ENCODE measurements at places on chromosomes 16 and 17.

- no peak for DNase-seq
These were observed 93.4 kb downstream of the MSI2 start for GRCh38 chr17:57349541-57350247.

DNA sequence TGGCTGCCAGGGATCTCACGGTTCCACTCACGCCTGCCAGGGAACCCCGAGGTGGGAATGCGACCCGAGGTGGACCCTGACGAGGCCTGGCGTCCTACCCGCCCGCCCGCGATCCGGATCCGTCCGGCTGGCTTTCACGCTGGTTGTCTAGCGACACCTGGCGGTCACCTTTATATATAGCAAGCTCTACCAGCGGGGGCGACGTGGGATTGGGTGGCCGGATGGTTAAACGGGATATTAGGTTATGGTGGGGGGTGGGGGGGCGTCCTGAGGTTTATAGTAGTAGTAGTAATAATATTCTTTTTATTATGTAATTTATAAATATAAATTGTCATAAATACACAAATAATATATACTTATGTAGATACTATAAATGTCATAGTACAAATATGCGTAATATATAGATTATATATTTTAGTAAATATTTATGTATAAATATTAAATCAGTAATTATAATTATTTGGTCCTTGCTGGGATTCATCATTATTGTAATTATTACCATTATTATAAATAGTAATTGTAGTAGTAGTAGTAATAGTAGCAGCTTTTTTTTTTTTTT is 136.9 kb downstream of the KCNJ12 start:
- DNase-seq = peak; percentile 73

GRCh38 chr17:28774206-28774605 is 30.4 kb downstream of the TRAF4 start:
- DNase-seq = no peak

DNA sequence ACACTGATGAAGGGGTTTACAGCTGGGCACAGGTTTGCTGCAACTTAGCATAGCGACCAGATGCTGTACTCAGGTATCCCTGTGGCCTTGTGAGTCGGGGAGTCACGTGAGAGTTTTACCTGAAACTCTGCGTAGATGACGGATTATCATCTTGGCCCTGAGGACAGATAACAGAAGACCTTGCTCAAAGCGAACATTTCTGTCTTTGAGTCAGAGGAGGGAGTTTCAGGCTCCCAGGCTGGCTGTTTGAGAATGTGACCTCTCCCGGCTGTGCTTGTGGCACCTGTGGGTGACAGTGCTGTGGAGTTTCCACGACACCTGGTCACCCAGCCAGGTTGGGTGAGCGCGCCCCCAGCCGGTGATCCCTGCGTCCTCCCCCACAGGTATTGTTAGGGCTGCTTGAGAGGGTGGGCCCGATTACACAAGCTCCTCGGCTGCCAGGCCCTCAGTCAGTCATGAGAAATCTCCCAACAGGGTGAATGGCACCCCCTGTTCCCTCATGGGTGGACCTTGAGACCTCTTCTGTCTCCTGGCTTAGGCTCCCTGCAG is 44.4 kb upstream of the CRISPLD2 start:
- DNase-seq = no peak

GRCh38 chr16:3881499-3881990 is 1.0 kb upstream of the CREBBP start:
- no peak for DNase-seq

DNA sequence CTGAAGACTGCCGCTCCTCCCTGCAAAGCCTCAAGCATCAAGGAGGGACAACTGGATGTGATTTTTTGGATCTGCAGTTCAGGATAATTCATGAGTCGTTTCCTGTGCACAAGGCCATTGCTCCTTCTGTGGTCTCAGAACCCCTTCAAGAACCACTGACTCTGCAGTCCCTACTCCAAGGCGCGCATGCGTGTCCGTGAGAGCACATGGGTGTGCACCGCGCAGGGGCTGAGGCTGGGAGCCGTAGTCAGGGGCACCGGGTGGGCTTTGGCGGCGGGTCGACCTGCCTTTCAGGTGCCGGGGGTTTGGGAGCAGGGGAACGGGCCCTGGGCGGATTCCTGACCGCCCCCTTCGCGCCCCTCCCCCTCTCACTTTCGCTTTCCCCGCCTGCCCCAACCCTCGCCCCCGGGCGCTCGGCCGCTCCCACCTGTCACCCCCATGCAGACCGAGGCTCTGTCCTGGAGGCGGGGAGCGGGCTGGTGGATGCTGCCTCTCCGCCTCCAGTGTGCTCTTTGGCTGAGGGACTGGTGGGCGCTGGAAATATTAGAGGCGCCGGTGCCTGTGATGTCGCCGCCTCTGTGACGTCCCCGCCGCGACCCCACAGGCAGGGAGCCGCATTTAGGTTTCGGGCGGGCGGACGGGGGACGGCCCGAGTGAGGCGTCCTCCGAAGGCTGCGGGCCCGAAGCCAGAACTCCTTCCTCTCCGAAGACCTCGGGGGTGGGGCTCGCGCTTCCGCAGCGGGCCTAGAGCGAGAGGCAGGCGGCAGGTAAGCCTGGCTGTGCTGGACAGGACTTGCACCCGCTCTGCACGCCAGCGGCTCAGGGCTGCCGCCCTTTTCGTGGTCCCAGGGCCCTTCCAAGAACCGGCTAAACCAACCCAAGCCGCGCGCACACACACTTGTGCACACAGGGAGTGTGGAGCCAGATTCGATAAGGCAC is at the start of gene SPATA32:
Gene SPATA32, minus strand, starts transcription at position 518 of the 939 bp plus-strand sequence. Its CDS starts 78 bp downstream, at position 440.
- DNase-seq = peak; percentile 21

DNA sequence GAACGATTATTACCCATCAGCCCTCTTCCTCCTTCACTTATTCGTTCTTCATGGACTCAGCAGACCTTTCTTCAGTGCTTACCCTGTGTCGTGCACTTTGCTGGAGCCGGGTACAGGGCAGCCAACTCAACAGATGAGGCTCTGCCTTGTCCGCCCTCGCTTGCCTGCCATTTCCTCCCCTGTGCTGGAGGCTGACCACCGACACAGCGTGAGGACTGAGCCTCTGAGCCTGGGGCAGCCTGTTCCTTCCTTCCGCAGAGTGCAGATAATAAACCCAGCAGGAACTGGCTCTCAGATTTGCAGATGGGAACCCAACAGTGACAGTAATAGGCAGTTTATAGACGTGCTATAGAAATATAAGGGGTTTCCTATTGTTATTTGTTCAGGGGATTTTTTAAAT is 7.0 kb upstream of the SLC39A11 start:
- no peak for DNase-seq

DNA sequence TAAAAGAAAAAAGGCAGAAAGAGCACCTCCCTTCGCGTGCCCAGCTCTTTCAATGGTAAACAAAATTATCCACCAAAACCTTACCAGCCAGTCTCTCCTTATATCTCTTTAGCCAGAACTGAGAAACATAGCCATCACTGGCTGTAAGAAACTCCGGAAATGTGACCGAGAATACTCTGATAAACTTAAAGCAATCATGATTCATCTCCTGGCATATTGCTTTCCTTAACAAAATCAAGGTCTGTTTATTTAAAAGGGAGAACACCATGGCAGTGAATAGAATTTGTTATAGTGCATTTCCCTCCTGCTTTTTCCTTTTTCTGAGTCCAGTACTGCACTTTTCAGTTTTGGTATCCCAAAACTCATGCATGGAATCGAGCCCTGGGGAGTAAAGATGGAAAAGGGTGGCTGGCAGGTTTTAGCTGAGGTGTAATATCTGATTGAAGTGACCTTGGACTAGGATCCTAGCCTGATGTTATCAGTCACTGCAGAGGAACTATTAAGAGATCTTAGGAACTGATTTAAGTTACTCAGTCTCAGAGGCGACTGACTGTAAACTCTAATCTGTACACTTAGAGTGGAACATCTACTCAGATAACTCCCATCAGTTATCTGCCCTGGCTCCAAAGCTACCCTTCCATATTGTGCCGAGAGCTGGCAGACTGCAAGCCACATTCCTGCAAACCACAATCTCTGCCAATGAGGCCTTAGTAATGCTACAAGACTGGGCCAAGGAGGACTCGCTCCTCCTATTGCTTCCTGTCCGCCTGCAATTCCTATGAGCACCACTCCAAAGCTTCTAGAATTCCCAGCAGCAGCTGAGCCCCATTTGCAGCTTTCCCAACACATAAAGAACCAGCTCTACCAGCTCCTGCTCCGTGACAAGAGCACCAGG is 7.4 kb upstream of the COX10 start:
- no peak for DNase-seq

GRCh38 chr16:23597003-23597756 is 1.1 kb upstream of the NDUFAB1 start:
- peak; percentile 22 for DNase-seq

GRCh38 chr17:62093188-62094155 is 28.4 kb upstream of the MED13 start:
- peak; percentile 48 for DNase-seq

DNA sequence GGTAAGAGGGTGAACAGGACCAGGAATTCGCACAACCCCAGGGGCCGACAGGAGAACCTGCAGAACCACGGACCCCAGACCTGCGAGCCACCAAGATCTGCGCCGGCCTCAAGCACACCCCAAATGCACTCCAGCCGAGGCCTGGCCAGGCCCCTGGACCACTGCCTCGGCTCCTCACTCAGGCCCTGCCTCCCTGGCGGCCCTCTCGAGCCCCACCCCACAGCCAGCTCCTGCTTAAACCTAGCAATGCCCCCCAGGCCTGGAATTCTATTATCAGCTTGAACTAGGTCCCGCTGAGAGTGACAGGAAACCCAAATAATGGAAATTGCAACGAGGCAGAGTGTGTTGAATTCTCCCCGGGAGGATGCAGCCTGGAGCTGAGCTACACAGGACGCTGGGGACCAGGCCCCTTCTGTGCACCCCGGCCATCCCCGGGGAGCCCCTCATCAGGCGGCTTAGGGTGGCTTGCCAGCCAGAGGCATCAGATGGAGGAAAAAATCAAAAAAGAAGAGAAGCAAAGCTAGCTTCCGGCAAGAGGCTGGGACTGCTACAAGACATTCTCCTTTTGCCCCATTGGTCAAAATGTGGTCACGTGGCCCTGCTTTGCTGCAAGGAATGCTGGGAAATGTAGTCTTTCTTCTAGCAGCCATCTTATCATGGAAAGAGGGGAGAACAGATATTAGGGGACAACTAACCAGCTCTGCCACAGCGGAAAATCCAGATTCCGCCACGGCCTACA is 2.4 kb upstream of the ENPP7 start:
- DNase-seq = peak; percentile 84

DNA sequence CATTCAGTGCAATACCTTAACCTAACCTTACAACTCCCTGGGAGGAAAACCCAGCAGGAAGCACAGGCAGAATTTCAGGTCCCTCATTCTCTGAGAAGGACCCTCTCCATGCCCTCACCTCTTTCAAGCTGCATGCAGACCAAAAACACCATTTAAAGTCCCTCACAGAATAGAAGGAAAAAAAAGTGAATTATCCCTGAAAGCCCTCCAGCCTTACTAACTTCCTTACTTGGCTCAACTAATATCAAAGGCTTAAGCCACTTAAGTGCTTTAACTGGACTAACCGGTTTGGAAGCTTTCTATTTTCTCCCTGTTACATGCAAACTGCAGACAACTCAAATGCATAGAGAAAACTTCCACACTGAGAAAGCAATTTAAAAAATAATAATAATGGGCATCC is 60.5 kb downstream of the ADAMTS18 start:
- DNase-seq = no peak

DNA sequence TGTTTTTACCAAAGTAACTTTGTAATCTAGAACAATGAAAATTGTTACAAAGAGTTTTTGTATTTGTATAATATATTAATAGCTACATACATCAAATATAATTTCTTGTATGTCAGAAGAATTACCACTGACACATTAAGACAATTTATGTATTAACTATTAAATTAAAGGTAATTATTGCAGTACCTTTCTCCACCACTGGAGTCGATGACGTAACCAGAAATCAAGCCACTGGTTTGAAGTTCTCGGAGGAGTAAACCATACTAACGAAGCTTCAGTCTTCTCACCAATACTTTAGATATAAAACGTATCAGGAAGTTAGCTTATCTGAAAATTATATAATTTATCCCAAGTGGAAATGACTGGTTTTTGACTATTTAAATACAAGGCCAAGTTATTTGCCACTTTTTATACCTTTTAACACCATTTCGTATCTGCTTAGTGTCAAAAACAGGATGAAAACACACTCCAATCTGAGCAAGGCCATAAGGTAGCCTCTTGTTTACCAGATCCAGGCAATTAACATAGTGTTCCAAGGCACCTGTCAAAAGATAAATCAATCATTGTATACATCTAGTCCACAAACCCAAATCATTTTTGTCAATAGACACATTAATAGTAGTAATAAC is 4.3 kb downstream of the POLG2 start:
- peak; percentile 47 for DNase-seq

DNA sequence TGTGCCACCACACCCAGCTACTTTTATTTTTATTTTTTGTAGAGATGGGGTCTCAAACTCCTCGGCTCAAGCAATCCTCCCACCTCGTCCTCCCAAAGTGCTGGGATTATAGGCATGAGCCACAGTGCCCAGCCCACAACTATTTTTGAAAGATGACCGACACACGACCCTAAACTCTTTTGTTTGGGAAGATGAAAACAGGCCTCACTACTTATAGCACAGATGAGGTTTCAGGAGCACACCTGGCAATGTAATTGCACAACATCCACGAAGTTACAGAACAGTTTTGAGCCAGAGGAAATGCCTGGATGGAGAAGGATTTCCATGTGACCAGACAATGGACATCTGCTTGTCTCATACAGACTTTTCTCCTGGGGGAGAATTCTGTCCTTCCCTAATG is 43.4 kb upstream of the PRSS54 start:
- no peak for DNase-seq

GRCh38 chr17:59627770-59628171 is 8.1 kb downstream of the CLTC start:
- DNase-seq = peak; percentile 73

GRCh38 chr17:80894439-80894721 is 97.3 kb upstream of the CHMP6 start:
- DNase-seq = no peak

DNA sequence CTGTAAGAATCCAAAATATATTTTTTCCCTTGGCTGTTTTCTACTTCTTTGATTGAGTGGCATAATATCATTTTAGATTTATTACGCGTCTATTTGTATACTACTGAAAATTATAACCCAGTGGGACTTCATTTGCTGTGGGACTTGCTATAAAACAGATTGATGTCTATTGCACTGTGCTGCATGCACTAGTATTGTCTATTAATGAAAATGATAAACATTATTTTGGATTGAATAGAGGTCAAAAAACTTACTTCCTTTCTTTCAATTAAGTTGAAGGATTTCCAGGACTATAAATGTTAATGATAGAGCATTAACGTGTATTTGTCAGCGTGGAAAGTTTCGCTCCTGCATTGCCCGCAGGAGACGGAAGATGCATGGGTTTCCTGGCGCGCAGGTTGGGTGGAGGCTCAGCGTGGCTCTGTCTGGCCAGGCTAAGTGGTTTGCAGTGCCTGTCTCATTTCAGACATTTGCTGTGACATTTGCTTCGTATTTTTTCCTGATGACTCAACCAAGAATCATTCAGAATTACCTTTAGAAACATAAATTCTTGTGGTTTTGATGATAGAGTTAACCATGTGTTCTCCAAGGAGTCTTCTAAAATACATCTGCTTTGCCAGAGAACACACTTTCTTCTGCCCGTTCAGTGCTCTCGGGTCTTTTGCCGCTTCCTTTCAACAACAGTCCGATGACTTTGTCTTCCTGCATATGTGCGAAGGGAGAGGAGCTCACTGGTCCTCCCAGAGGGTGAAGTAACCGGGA is 216.7 kb downstream of the RPTOR start:
- no peak for DNase-seq

- no peak for DNase-seq
These were observed at the start of gene STX1B for GRCh38 chr16:31010585-31011325. Gene STX1B (minus strand): TSS chr16:31010638. CDS start chr16:31010396, 242 bp downstream.
